ENCODE measurements at places on chromosomes 3 and 15.

GRCh38 chr3:54131890-54132289 lies 9.5 kb downstream of the CACNA2D3 start:
- DNase-seq, result no peak

DNA sequence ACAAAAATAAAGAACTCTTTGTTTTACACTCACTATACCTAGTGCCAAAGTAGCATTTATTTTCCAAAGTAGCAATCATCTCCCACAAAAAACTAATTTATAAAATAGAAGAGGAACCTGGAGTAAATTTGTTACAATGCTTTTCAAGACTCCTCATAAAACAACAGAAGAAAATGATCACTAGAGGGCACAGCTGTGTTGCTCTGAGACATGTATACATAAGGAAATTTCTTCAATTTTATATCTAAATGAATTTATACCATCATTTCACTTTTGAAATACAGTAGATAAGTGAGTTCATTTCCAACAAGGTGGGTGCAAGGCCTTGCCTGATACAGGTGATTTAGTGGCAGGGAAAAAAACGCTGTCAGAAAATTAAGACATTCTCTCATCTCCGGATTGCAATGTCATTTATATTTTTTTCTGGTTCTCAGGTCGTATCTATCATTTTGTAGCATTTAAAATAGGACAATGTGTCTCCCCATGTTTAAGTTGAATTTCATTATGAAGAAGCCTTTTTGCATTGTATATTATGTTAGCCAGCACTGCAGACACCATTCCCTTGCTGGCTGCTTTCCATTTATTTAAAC lies 25.3 kb upstream of the ARHGEF26 start:
- DNase-seq, result peak; percentile 29

GRCh38 chr3:123387532-123387931 lies 61.4 kb downstream of the ADCY5 start:
- DNase-seq, result no peak

GRCh38 chr3:84789961-84790360 lies 168.8 kb upstream of the CADM2 start:
- DNase-seq, result no peak

- DNase-seq, result peak; percentile 90
These were observed 11.8 kb downstream of the TNK2 start for GRCh38 chr3:195896361-195897080.

DNA sequence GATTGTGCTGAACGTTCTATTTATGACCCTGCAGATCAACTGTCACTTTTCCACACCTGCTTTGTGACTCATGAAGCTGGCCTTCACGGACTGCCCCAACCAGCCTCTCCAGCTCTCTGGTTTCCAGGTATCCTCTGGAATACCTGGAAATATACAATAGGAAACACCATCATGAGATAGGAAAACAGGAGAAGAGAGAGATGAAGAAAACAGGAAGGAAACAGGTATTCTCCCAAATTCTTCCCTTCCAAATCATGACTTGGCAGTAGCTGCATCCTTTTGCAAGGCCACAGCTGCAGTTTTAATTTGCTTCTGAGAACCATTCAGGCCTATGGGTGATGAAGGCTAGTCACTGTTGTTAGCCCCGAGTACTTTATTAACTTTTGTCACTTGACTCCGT lies 909.1 kb downstream of the EPHA3 start:
- no peak for DNase-seq

DNA sequence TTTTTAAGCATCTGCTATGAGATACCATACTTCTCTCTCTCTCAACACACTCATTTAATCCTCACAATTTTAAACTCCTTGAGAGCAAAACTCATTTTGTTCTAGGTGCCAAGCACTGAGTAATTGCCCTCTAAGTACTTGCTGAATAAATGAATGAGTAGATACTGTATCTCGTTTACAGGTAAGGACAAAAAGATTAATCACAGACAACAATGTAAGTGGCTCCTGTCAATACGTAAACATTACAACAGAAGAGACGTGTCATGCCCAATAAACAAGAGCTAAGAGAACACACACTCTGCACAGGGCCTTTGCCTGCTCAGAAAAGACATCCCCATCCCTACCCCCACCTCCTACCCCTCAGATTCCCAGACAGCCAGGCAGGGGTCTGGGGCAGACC lies 59.8 kb downstream of the CHSY1 start:
- DNase-seq, result no peak

All from A172 (cell line).